ENCODE measurements at places on chromosomes 12 and 14.
A peak's percentile ranks its signal among the peaks of the same experiment; 100 is the strongest.

DNA sequence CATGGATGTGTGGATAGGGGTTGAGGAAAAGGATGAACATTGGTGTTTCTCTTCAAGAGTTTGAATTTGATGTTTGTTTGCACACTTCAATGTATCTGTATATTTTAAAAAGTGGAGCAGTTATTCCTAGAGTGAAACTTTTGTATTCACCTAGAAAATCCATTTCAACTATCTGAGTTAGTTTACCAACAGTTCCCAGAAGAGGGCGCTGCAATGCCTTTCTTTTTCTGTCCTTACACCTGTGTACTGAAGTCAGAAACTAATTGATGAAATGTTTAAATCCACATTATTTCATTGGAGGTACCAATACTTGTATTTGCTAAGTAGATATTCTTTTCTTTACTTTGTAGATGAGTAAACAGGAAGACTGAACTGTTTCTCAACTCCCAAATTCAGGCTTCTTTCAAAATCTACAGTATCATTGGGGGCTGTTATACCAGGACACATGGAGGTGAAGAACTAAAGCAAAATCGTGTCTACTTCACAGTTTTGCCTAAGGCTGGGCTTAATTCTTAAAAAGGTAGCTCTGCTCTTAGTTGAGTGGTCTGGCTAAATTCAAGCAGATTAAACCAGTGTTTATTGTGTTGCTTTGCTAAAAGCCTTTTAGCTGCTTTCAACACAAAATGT is 26.6 kb upstream of the KLRB1 start:
- DNase-seq: peak; percentile 57

GRCh38 chr14:21680072-21680471 is 6.5 kb upstream of the OR4E1 start:
- no peak for DNase-seq

- peak; percentile 69 for DNase-seq
Measured at GRCh38 chr14:34356264-34356654, 105.8 kb downstream of the SPTSSA start.

DNA sequence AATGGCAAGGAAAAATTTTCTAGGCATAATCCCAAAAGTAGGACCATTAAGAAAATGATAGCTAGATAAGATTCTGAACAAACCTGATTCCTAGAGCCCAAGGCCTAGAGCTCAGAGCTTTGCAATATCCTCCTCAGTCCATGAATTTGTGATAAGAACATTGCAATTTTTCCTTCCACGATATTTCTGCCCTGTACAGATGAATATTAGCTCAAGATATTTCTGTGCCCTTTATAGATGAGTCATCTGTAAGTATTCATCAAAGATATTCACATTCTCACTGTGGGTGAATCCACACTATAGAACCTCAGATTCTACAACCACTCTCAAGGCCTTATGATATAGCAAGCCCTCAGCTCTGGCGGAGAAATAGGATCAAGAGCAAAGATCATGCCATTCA is 37.5 kb downstream of the EAPP start:
- DNase-seq: no peak

- no peak for DNase-seq
Measured at GRCh38 chr14:76280221-76280620, 95.7 kb upstream of the ESRRB start.

DNA sequence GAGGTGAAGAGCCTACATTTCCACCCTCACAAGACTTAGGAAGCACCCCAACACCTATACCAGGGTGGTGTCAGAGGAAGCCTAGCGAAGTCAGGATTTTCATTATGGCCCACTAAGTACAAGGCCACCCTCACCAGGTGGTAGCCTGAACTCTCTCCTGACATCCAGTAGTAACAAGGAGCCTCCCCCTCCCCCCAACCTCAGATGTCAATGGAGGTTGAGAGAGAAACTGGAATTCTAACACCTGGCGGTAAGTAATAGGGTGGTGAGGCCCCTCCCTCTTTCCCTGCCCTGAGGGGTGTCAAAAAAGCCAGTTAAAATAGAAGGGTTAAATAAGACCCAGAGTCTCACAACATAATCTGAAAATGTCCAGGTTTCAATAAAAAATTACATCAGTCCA is 37.6 kb downstream of the SINHCAF start:
- DNase-seq: no peak

DNA sequence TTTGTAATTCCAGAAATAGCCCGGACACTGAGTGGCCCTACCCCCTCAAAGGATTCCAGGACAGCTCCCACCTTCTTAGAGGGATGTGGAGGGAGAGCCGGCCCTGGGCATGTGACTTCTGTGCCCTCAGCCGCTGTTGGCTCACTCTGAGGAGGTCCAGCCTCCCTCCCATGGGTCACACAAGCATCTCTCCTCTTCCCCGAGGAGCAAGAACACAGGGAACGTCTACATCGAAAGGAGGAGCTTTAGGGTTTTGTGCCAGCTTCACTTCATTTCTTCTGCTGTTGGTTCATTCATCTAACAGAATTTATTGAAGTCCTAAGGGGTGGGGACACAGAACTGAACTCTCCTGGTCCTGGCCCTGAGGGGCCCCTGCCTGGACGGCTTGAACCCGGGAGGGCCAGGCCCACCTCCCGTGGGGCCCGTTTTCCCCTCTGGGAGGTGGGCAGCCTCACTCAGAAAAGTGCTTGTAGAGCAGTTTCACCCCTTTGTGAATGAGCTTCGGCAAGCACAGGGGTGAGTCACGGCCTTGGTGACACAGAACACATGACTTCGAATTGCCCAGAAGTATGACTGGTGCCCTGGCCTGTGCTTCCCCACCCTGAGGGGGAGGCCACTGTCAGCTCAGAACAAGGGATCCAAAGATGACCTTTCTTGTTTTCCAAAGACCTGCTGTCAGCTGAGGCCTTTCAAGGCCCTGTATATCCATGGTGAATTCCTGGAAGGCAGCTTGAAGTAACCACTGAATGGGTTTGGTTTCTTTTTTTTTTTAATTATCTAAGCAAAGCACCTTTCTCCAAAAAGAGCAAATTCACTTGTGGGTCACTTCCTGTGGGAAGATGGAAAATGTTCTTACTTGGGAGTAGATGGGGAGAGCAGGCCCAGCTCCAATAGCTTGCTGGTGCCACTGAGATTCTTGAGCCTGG is 39.2 kb downstream of the NFKBIA start:
- DNase-seq: peak; percentile 67

DNA sequence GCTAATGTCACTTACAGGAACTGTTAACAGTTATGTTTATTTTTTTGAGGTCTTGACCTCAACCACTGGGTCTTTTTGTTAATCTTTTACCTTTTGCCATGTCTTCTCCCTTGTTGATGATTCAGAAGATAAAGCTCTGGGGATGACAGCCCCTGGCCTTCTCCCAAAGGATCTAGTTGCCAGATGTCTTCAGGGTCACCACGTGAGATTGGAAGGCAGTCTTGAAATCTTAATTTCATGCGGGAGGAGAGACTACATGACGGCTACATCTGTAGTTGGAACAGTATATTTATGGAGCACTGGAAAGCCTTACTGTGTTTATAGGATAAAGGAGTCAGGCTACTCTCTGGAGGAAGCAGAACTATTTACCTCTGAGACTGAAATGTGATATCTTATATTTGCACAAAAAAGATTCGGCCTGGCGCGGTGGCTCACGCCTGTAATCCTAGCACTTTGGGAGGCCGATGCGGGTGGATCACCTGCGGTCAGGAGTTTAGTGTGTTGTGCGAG is 5.6 kb downstream of the MLEC start:
- DNase-seq: no peak

GRCh38 chr12:101302741-101303140 is 22.8 kb downstream of the UTP20 start:
- no peak for DNase-seq

GRCh38 chr12:2251526-2252209 is 198.9 kb downstream of the CACNA1C start:
- DNase-seq: no peak
